ENCODE measurements at places on chromosomes 11 and 22.

- DNase-seq, result no peak
Measured at GRCh38 chr11:107265591-107266121, 192.0 kb downstream of the CWF19L2 start.

DNA sequence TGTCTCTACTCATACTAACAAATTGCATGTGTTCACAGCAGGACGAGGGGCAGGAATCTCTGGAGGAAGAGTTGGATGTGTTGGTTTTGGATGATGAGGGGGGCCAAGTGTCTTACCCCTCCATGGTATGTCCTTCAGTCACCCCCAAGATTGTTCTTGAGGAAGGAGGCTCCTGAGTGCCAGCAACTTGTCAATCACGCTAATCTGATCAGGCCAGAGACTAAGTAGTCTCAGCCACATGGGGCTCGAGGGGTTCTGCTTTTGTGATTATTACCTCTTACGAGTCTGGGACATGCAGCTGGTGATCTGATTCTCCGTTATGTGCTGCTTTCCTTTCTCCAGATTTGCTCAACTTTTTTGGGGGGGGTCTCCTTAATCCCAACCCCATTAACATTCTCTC is 54.3 kb downstream of the CTNND1 start:
- no peak for DNase-seq

GRCh38 chr11:67052891-67053290 is 3.8 kb upstream of the RHOD start:
- DNase-seq, result no peak

DNA sequence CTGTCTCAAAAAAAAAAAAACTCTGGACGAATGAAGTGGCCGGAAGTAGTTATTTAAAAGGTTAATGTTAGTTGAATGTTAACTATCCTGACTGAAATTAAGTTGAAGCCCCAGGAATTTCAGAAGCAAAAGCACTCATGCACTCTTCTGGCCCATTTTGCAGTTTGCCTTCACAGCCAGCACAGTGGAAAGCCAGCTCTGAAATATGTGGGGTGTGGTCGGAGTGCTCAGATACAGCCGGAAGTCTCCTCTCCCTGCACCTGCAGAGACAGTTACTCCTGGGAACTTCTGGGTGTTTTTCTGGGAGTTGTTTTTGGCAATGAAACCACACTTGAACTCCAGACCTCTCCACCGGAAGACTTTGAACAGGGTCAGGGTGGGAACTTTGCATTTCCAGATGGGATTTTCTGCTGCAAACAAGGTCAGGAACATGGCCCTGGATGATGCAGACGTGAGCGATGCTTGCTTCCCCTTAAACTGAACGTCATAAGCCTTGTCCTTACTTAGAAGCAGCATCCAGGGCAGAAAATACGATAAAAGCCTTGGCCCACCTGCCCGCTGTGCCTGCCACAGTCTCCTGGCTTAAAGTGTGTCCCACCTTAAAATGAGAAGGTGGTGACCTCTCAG is 21.5 kb upstream of the CABP2 start:
- DNase-seq, result no peak

- no peak for DNase-seq
Measured at GRCh38 chr22:17201285-17201945, 17.8 kb downstream of the ADA2 start.

- no peak for DNase-seq
Measured at GRCh38 chr11:75014129-75014528, 25.4 kb downstream of the NEU3 start.

GRCh38 chr11:124219126-124219525 is 21.8 kb upstream of the OR8G1 start:
- DNase-seq, result no peak
